ENCODE measurements at places on chromosomes 7 and 10.

DNA sequence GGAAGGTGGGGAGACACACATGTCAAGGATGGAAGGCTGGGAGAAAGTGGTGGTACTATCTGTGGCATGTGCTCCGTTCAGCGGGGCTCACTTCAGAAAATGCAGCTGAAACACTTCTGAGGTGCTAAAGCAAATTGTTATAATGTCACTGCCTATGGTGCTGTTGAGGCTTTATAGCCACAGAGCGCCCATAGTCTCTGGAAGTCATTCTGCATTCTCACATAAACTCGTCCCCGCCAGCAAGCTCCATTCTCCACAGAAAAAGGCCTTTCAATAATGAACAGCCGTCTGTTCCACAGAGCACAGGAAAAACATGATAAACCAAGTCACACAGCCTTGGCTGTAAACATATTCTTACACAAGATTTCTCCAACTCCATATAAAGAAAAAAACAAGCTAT is 131.9 kb downstream of the TAX1BP1 start:
- DNase-seq: no peak

GRCh38 chr10:11913079-11913641 is 90.0 kb downstream of the PROSER2 start:
- no peak for DNase-seq

DNA sequence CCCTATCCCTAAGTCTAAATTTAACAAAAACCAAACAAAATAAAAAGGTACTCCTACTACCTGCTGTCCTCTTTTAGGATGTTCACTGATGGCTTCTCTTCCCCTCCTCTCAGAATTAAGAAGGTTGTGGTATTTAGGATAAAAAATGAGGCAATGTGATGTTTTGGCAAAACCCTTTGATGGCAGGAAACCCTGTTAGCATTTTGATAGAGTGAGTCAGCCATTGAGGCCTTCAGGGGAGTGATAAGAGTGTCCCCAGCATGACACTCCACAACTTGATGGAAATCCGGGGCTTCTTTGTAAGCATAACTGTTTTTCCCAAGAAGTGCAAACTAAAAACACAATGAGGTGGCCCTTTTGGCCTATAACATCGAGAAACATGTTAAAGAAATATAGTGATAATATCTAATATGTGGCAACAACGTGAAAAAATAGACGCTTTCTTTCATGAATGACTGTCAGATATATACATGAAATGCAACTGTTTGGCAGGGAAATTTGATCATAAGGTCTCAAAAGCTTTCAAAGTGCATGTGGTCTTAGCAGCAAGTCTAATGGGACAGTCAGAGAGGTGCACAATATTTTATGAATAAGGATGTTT is 55.0 kb downstream of the PRTFDC1 start:
- DNase-seq: no peak

DNA sequence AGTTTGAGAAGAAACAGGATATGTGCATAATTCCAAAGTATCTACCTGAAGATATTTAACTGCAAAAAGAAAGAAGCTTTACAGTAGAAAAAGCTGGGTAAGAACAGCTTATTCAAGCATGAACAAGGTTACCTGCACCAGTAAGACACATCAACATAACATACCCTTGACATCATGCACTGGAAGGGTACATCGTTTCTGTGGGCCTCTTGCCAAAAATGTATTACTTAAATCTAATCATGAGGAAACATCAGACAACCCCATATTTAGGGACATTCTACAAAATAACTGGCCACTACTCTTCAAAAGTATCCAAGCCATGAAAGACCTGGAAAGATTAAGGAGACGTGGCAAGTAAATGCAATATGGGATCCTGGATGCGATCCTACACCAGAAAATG is 18.9 kb downstream of the TPK1 start:
- no peak for DNase-seq

GRCh38 chr7:111198255-111198654 is 107.3 kb downstream of the LRRN3 start:
- no peak for DNase-seq

- DNase-seq: no peak
Observed at GRCh38 chr10:16565604-16566003, 43.9 kb upstream of the C1QL3 start.

DNA sequence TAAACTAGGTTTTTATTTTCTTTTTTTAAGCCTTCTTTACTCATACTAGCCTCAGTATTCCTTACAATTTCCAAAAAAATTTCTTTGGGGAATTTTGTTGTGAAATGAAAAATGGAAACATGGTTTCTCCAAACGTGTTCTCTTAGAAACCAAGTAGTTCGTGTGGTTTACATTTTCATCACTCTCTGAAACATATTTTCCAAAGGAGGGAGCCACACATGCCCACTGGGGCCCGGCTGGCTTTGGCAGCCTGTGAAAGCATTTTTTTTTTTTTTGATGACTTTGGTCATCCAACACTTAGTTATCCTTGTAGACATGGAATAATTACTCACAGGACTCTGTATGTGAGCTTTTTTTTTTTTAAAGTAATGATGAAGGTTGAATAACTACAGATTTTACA is 169.6 kb downstream of the C7orf25 start:
- no peak for DNase-seq

DNA sequence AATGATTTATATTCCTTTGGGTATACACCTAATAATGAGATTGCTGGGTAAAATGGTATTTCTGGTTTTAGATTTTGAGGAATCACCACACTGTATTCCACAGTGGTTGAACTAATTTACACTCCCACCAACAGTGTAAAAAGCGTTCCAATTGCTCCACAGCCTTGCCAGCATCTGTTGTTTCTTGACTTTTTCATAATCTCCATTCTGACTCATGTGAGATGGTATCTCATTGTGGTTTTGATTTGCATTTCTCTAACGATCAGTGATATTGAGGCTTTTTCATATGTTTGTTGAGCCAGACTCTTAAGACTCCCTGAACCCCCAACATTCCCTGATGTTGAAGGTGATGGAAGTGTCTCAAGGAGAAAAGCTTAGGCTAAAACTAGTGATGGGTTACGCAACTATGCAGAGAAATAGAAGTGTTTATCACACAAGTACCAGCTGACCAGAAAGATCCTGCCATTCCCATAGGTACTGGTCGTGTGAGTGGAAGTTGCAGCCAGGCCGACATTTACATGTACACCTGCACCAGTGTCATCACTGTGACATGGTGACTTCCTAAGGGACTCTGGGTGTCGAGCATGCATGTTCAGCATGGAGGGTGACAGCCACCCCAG is 711.2 kb upstream of the NRP1 start:
- no peak for DNase-seq
